ENCODE measurements at places on chromosomes 12 and 14. TPM values are rescaled to one million over a fixed set of nuclear protein-coding genes. Genes with fewer than 3 reads are reported as not detected.

GRCh38 chr14:42665083-42665482, 1058.4 kb downstream of the LRFN5 start:
- DNase-seq, result peak; percentile 7

DNA sequence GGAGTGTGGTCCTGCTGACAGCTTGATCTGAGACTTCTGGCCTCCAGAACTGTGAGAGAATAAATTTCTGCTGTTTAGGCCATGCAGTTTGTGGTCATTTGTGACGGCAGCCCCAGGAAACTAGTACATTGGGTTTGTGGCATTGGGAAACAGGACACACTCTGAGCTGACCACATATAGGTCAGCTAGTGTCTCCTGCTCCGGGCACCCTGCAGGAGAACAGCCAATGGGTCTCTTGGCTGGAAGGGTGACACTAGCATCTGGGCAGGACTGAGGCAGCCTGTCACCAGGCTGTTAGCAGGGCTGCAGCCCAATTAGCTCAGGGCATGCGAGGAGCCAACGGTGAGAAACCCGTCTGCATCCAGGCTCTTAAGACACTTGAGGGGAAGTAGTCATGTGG, 83.2 kb downstream of the PITPNM2 start:
- DNase-seq, result no peak

DNA sequence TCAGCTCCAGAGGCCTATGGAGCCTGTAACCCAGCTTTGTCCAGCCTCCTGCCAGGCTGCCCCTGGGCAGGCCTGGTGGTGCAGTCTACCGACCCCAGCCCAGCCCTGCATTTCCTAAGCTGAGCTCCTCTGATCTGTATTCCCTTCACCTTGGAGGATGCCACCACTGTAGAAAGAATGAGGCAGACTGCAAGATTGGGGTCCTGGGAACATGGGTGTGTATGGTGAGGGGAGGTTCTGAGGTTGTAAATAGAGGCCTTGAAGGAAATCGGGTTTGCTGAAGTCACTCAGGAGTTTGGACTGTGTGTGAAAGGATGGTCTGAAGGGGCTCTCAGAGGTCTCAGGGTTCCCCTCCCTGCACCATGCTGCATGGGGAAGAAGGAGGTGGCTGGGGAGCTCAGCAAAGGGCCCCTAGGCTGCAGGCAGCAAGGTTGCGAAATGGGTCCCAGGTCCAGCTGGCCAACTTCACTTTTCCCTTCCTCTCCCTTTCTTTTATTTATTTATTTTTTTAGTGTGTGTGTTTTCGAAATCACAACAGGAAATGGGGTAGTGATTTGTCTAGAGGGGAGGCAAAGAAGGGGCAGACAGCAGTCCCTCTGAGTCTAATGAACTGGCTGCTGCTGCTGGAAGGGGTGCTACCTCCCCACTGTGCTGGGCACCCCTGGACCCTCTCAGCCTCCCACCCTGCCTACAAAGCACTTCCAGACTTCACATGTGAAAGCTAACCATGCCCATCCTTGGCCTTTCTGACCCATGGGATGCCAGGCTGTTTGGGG, 1.2 kb upstream of the LRP1-AS start:
- DNase-seq, result no peak

DNA sequence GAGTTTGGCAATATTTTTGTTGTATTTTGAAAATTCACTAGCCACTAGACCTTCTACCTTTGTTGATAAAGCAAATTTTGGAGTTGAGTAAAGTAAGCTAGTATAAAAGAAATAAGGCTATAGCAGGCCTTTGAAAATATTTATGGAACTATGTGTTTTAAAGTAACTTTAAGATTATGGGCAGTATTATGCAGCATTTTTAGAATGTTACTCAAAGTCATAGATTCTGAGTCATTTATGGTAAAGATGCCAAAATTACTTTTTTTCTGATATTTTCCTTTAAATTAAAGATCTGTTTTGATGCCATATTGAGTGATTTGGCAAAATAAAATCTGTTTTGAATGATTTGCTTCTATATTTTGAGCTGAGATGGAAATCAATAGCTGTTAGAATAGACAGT, 57.2 kb downstream of the SYNE2 start:
- no peak for DNase-seq

DNA sequence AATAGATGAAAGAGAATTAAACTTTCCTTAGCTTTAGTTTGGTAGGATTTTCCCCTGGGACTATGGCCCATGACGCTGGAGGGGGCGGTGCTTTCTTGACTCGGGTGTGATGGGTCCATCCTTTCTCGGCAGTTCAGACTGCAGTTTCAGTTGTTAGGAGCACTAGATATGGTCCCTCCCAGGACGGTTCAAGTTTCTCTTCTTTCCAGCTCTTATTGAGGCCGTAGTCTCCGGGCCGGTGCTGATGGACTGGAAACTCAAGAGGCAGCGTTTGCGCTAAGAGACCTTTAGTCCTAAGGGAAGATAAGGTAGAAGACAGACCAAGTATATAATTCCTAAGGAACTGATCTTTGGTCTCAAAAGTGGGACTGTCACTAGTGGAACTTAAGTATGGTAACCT, 111.2 kb downstream of the RIN3 start:
- DNase-seq, result no peak

GRCh38 chr12:106022568-106023012, 116.2 kb downstream of the NUAK1 start:
- peak; percentile 58 for DNase-seq

DNA sequence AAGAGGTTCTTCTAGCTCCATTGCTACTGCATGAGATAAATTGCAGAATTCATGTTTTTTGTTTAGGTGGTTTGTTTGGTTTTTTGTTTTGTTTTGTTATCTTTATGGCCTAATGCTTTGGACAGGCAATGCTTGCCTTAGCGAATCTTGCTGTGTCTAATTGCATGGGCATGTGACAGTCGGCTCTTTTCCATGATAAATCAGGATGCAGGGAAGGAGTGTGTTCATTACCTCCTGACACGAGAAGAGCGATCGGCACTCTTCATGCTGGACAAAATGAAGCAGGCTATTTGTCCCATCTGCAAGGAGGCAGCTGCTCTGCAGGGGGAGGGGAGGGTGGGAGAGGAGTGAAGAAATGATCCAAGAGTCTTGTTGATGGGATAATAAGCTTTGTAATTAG, 6.5 kb downstream of the CCDC60 start:
- no peak for DNase-seq

- peak; percentile 62 for DNase-seq
Measured at GRCh38 chr12:2783936-2784600, 10.7 kb upstream of the FKBP4 start.

DNA sequence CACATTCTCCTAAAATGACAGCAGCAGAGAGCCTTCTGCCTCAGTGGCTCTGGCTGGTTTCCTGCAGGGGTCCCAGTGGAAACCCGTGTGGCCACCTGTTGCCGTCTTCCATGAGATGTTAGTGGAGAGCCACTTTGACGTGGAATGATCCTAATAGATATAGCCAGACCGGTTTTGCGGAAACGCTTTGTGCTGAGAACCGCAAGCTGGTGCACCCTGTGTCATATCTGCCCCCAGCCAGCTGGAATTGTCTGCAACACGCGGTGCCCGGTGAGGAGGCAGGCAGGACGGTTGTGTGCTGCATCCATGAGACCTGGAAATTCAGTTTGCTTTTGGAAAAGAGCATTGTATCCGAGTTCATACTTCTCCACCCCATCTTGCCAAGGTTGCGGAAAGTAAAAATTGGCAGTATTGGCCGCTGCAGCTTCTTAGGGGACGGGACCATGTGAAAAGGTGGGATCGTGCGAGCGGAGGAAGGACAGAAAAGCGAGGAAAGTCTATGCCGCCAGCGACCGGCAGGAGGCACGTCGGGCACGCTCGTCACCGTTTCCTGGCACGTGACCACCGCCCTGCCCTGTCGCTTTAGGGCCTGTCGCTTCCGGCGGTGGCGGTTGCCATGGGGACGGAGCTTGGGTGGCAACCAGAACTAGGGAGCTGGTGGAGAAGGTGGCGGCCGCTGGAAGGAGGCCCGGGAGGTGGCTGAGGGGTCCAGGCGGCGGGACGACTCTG, at the start of gene CFAP251:
Gene CFAP251 (plus strand): TSS at position 643 of the 729 bp plus-strand sequence. CDS start 2,714 bp downstream, outside the sequence.
- DNase-seq, result peak; percentile 91

DNA sequence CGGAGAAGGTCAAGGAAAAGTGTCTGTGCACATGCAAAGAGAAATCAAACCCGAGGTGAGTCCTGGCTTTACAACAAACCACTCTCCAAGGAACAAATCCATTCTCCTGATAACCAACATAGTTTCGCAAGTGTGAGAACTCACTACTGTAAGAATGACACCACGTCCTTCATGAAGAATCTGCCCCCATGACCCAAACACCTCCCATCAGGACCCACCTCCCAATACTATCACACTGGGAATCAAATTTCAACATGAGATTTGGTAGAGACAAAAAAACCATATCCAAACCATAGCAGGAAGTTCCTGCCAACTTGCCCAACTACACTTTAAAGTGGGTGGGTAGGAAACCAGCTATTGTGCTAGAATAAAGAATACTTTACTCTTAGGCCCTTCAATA, 2.4 kb upstream of the ERC1 start:
- DNase-seq, result no peak

DNA sequence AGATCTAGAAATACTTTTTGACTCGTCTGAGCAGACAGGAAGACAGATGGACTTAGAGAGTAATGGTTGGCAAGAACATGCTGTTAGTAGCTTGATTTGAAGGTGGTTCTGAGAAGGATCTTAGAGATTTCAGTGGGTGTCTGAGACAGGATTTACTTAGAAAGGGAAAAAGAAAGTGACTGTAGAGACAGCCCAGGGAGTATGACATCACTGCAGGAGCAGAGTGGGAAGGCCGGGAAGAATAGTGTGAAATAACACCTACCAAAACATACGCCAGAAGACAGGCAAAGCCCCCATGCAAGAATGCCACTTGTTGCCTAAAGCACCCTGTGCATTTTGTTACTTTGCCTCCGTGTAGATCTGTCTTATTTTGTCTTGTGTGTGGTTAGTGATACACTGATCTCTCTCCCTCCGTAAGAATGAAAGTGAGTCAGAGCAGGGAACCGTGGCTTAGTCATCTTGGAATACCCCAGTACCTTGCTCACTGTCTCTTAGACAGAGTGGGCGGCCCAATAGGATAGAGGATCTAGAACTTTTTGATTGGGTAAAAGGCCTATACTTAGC, 161.3 kb upstream of the IFNG-AS1 start:
- DNase-seq, result no peak

GRCh38 chr12:101592921-101593320, 1.9 kb upstream of the MYBPC1 start:
- DNase-seq, result no peak

LPAR5 gene
- polyA plus RNA-seq, result 0.91 TPM

RAB21 gene
- 76.8 TPM for polyA plus RNA-seq

CLEC1B gene
- polyA plus RNA-seq, result 0.43 TPM

CREBL2 gene
- 35.3 TPM for polyA plus RNA-seq

ART4 gene
- polyA plus RNA-seq, result 0.22 TPM

PTPRB gene
- 17.9 TPM for polyA plus RNA-seq

SSTR1 gene
- polyA plus RNA-seq, result 1.8 TPM

SP1 gene
- 92.3 TPM for polyA plus RNA-seq

IRAK3 gene
- 4.7 TPM for polyA plus RNA-seq

Measured in left kidney (tissue), 8 donors.